ENCODE measurements at places on chromosomes 12 and 14.
A peak's percentile ranks its signal among the peaks of the same experiment; 100 is the strongest.

- no peak for DNase-seq
These were observed 18.4 kb upstream of the MEG3 start for GRCh38 chr14:100807496-100807895.

GRCh38 chr12:8855891-8856290 lies 33.5 kb downstream of the A2ML1 start:
- DNase-seq: no peak

- DNase-seq: no peak
These were observed 1.4 kb downstream of the MDM2 start for GRCh38 chr12:68809190-68810026.

DNA sequence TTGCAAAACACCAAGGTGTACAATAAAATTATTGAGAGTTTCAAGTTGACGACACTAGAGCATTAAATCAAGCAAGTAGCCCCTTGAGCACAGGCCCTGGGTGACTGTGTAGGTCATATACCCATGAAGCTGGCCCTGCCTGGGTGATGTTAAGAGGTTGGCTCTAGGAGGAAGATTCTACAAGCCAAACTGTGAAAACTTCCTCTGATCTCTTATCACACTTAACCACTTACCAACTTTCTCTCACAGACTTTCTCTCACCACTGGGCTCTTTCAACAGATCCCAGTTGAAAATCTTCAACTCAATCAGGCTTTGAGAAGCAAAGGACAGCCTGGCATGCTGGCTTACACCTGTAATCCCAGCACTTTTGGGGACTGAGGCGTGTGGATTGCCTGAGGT lies 186.9 kb upstream of the BTG1 start:
- DNase-seq: no peak

- DNase-seq: no peak
These were observed 192.2 kb downstream of the SYT1 start for GRCh38 chr12:79056775-79057174.

GRCh38 chr14:105144026-105144665 lies 24.4 kb downstream of the JAG2 start:
- no peak for DNase-seq

GRCh38 chr12:40566271-40566670 lies 126.0 kb upstream of the CNTN1 start:
- no peak for DNase-seq

DNA sequence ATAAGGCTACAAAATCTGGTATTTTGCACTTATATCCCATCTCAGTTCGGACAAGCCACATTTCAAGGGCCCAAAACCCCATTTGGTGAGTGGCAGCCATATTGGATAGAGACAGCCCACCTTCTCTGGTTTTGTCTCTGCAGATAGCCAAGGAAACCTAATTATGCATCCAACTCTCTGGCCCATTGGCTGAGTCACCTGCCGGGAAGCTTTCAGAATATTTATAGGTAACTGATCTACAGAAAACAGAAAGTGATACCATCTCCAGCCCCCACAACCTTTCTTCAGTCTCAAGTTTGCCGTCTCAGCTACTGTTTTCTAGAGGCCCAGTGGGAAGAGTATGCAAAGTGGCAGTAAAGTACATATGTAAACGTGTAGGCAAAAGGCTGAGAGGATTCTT lies 33.7 kb upstream of the PPP1CC start:
- DNase-seq: peak; percentile 24

DNA sequence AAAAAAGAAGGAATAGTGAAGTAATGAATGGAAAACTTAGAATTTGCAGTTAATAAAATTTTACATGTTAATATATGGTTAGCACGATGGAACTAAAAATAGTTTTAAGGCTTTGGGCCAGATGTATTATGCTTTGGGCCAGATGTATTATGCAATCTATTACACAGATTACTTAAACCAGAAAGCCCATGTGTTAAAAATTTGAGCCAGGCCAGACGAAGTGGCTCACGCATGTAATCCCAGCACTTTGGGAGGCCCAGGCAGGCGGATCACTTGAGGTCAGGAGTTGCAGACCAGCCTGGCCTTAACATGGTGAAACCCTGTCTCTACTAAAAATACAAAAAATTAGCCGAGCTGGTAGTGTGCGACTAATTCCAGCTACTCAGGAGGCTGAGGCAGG lies 17.2 kb downstream of the IFT81 start:
- no peak for DNase-seq

DNA sequence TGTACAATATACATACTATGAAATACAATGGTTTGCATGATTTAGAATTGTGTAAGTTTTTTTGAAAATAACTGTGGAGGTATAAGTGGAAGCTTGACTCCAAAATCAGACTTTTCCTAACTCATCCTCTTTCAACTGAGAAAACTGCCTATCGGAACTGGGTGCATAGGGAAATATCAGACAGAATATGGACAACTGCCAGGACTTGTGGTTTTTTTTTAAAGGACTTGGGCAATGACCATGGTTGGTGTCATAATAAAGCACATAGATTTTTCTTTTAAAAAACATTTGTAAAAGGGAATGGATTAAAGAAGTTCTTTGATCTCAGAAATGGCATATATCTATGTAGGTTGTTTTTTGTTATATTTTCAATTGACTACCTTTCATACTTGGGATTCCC lies 53.3 kb upstream of the LRRK2 start:
- no peak for DNase-seq

- DNase-seq: no peak
These were observed 40.1 kb downstream of the CACNA1C start for GRCh38 chr12:2092890-2093289.

- DNase-seq: no peak
These were observed 101.8 kb upstream of the DYRK2 start for GRCh38 chr12:67546746-67547145.

DNA sequence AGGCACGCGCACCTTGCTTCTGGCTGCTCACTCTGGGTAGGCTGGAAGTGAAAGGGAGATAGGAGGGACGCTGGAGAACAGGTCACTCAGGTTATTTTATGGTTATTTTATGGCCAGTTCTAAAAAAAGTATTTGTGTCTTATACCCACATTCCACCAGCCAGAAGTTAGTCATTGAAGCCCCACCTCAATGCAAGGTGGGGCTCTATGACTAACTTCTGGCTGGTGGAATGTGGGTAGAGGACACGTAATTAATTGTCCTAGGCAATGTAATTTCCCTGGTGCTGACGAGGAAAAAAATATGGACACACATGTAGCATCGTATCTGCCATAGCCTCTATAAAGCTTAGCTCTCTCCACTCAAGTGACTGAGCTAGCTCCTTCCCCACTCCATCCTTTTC lies 104.9 kb downstream of the PDZRN4 start:
- DNase-seq: no peak

- no peak for DNase-seq
These were observed 49.3 kb downstream of the C14orf132 start for GRCh38 chr14:96088481-96088880.

Data from stimulated activated CD4-positive, alpha-beta T cell treated with anti-CD3 and anti-CD28 coated beads, Interleukin-15, amount 100 ng/mL, for 1 hour (primary cell).